ENCODE measurements at places on chromosomes 7 and 10. TPM values are rescaled to one million over a fixed set of nuclear protein-coding genes. Genes with fewer than 3 reads are reported as not detected.

DNA sequence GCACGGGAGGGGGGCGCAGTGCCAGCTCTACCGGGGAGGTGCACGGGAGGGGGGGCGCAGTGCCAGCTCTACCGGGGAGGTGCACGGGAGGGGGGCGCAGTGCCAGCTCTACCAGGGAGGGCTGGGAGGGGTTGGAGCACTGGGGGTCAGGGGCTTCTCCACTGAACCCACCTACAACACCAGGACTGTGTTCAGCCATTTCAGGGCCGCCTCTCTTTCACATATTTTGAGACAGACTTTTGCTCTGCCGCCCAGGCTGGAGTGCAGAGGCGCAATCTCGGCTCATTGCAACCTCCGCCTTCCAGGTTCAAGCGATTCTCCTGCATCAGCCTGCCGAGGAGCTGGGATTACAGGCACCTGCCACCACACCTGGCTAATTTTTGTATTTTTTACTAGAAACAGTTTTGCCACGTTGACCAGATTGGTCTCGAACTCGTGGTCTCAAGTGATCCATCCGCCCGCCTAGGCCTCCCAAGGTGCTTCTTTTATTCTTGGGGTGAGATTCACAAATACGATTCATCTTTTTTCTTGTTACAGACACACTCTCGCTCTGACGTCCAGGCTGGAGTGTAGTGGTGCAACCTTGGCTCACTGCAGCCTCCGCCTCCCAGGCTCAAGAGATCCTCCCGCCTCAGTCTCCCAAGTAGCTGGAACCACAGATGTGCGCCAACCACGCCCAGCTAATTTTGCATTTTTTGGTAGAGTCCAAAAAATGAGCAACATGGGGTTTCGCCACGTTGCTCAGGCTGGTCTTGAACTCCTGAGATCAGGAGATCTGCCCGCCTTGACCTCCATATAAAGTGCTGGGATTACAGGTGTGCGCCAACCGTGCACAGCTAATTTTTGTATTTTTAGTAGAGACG lies 37.0 kb downstream of the ADAP1 start:
- DNase-seq = no peak

GRCh38 chr10:119115926-119116325 lies 12.0 kb downstream of the DENND10 start:
- no peak for DNase-seq

DNA sequence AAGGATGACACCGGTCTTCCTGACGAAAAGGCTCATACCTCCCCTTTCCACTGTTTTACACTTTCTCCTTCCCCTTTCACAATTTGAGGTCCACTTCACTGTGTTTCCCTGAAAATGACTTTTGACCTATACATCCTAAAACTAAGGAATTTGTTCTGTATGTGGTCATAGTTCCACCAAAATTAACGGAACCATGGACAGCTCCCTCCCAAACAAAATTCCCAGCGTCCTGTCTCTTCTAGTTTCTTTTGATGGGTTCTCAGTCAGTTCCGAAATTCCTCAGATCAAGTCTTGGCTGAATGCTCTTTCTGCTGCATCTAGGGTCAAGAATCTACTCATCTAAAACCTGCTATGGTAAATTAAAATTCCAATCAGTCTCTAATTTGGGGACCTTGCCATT lies 1191.9 kb downstream of the CNTNAP2 start:
- DNase-seq = no peak

- DNase-seq = no peak
Observed at GRCh38 chr10:61742812-61743211, 80.1 kb downstream of the CABCOCO1 start.

DNA sequence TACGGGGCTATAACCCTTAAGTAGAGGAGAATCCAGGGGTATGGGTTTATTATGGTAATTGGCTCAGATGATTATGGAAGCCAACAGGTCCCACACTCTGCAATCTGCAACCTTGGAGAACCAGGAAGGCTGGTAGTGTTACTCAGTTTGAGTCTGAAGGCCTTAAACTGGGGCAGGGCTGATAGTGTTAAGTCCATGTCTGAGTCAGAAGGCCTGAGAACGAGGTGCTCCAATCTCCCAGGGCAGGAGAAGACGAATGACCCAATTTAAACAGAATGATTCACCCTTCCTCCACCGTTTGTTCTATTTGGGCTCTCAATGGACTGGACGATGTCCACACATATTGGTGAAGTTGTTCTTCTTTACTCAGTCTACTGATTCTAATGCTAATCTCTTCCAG lies 244.5 kb upstream of the PTER start:
- no peak for DNase-seq

DNA sequence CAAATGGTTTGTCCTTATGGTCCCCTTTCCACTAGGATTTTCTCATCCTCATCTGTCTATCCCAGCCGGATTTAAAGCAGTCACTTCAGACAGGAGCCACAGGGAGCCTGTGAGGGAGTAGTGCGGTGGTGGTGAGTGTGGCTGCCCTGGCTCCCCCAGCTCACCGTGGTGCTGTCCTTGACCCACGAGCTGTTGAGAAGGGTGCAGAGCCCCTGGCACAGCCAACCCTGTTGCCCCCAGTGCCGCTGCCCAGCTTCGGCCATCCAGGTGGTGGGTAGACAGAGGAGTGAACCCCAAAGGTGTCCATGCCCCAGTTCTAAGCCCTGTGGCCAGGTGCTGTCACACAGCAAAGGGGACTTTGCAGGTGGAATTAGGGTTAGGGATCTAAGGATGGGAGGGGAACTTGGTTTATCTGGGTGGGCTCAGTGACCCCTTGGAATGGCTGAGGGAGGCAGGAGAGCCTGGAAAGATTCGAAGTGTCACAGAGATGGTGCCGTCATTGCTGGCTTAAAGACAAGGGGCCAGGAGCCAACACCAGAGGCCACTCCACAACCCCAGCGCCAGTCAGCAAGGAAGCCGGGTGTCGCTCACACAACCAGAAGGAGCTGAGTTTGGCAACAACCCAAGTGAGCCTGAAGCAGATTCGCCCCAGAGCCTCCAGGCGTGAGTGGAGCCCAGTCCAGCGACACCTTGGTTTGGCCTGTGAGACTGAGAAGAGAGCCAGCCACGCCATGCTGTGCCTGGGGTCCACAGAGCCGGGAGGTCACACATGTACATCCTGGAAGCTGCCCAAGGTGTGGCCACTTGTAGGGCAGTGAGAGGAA lies 142.4 kb downstream of the ADCY1 start:
- DNase-seq = no peak

DNA sequence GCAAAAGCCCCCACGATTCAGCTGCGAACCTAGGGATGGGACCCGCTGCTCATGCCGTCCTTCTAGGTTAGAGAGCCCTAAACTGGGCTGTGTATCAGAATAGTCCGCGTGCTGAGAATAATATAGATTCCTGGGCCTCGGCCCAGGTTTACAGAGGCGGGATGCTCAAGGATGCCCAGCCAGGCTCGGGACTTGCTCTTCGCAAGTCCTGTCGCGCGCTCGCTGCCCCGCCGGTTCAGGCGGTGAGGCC lies 266 bp upstream of the STMP1 start:
- no peak for DNase-seq

GRCh38 chr7:74672343-74672915 lies 14.9 kb downstream of the GTF2I start:
- no peak for DNase-seq

DNA sequence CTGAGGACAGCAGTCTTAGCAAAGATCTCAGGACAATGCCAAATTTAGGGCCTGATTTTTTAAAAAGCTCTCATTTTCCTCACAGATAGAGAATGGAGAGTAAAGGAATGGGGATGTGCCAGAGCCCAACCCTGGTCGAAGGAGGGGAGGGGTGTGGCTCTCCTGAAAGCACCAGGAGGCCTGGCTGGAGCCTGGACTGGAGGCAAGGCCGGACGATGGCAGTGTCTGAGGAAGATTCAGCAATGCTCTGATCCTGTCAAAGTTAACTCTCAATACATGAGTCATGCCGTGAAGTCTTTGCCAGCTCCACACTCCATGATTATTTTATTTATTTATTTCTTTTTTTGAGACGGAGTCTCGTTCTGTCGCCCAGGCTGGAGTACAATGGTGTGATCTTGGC lies 108.3 kb downstream of the UPF2 start:
- no peak for DNase-seq

Gene AOC1
- not detected for total RNA-seq

DNA sequence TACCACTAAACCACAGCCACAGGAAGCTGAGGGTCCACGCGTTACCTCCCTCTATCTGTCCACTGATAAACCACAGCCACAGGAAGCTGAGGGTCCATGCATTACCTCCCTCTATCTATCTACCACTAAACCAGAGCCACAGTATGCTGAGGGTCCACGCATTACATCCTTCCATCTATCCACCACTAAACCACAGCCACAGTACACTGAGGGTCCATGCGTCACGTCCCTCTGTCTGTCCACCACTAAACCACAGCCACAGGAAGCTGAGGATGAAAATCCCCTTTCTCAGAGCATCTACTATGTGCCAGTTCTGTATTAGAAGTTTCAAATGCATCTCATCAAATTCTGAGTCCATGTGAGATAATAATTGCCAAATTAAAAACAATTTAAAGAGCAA lies 589.3 kb downstream of the DNAJB6 start:
- DNase-seq = no peak

Gene PNLIP
- not detected for total RNA-seq

Gene SPDYE6
- not detected for total RNA-seq

DNA sequence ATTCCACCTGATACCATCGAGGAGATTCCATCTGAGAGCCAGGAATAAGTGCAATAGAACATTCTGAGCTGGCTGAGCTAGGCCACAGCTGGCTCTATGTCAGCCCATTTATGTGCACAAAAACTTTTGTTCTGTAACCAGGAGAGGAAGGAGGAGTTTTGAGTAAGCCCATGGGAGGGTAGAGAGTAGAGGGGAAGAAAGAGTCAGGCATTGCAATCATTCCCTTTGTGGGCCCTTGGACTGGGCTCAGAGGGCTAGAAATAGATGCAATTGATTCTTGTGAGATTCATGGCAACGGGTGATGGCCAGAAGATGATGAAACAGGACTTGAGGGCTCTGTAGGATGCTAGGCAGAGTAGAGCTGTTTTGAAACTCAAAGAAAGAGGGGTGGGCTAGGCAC lies 104.6 kb upstream of the KIF5B start:
- no peak for DNase-seq

Gene AGBL3
- total RNA-seq = 1.9 TPM

DNA sequence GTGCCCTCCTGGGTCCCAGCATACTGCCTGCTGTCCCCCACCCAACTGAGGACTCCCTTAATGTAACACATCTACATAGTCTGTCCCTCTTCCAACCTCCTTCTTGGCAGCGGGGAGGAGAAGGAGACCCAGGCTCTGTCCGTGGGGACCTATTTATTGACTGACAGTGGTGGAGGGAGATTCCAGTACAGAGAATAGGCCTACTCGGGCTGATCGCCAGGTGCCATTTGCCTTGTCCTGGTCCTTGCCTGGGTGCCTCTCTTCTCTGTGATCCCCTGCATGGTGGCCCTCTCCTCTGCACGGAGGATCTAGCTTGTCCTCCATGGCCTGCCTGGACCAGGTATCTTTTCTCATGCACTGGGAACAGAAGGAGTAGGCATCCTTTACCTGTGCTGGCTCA lies 17.0 kb downstream of the GHRHR start:
- no peak for DNase-seq

- DNase-seq = no peak
Observed at GRCh38 chr7:75925717-75926435, 10.9 kb downstream of the POR start.

- no peak for DNase-seq
Observed at GRCh38 chr7:128097211-128097731, 66.0 kb upstream of the LRRC4 start.

Gene ZNF394
- 20.2 TPM for total RNA-seq

- no peak for DNase-seq
Observed at GRCh38 chr7:44580945-44581878, 819 bp downstream of the TMED4 start.

Gene CFAP43
- total RNA-seq = not detected

DNA sequence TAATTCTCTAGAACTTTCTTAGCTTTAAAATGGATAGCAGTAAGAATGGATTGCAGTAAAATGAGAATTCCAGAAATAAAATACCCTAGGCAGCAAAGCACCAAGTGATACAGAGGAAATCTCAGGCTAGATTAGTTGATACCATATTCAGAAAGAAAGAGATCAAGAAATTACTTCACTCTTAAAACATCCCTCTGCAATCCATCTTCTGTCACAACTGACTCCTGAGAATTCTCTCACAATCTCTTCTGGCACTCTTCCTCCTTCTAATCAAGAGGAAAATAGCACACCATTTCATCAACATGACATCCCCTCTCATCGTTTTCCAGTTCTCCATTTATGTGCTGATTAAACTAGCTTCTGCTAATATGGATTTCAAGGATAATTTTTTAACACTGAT lies 42.2 kb upstream of the LAMB1 start:
- DNase-seq = no peak

DNA sequence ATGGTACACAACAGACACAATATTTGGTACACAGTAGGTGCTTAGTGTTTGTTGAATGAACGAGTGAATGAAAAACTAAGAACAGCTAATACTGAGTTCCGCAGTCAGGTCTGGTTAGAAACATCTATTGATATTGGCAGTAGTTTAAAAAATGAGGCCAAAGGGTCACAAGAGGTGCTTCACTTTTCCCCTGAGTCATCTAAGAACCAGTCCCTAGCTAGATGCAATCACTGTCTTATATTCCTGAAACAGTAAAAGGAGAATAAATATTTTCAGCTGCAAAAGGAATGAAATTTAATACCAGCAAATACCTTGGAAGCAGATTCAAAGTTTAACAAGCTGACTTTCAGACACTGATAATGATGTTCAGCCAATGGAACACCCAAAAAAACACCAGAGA lies 54.5 kb downstream of the SCRN1 start:
- no peak for DNase-seq

GRCh38 chr7:79406371-79406770 lies 47.1 kb downstream of the MAGI2 start:
- DNase-seq = no peak

Data from right atrium auricular region (tissue), 2 donors.